Stimulated activated CD4-positive, alpha-beta T cell treated with anti-CD3 and anti-CD28 coated beads, Interleukin-1b, Interleukin-23, amount 100 ng/mL, for 48 hours (primary cell): ENCODE measurements at places on chromosomes 13 and 19.

DNA sequence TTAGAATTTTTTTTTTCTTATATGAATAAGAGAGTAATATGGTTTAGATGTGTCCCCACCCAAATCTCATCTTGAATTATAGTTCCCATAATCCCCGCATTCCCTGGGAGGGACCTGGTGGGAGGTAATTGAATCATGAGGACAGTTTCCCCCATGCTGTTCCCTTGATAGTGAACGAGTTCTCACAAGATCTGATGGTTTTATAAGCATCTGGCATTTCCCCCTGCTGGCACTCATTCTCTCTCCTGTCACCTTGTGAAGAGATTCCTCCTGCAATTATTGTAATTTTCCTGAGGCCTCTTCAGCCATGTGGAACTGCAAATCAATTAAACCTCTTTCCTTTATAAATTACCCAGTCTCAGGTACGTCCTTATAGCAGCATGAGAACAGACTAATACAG lies 205.7 kb downstream of the MYO16 start:
- DNase-seq = no peak

GRCh38 chr19:28595722-28596480 lies 617.0 kb downstream of the UQCRFS1 start:
- no peak for DNase-seq

- DNase-seq = no peak
Measured at GRCh38 chr13:89897681-89898080, 1449.8 kb upstream of the MIR17HG start.

DNA sequence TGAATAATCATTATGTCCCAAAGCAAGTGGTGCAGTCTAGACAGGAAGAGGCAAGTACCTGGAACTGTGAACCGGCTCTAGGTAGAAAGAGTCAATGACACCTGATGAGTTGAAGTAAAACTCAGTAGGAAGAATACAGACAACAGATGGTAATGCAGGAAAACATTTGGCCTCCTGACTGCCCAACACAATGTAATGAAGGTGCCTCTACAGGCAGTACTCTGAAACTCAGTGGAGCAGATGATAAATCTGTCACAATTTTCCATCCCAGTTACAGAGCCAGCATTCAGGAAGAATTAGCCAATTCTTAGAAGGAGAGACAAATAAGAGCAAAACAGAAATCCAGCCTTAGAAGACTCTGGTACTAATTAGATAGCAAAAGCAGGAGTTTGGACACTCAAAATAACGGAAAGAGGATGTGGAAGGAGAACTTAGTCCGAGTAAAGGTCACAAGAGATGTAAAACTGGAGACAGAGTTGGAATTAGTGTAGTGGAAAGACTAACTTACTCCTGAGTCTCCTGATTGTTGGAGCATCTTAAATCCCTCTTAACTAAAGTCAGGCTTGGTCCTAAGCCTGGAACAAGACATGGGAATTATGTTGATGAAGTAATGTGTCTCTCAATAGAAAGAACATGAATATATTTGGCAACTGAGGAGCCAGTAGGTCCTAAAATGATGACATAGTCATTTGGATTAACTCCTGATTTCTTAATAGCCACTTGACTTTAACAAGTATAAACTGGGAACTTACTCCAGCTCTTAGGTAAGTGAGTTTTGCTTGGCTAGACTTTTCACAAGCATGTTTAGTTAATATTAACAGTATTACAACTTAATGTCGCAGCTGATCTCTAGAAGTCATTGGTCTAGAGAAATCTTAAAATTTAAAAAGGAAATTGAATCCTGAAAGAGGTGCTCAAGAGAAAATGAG lies 457.3 kb upstream of the MIR17HG start:
- no peak for DNase-seq

- DNase-seq = no peak
Measured at GRCh38 chr13:106063591-106064313, 471.7 kb downstream of the EFNB2 start.

- no peak for DNase-seq
Measured at GRCh38 chr13:72960541-72960940, 98.3 kb upstream of the KLF5 start.

DNA sequence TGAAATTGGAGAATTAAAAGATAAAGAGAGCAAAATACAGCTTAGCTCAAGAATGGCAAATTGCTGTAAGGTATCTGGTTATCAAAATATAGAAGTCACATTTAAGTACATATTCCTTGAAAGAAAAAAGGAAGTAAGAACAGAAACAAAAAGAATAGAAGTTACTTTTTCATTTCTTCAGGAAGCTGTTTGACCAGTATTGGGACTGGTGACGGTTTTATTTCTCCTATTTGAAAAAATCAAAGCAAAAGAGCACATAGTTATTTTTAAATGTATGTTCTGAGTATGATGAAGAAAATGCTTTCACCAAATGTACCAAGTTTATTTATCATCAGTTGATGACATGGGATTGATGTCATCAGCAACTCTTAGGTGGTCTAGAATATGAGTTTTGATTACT lies 83.1 kb upstream of the OXGR1 start:
- DNase-seq = no peak

- DNase-seq = no peak
Measured at GRCh38 chr19:12163826-12164225, 930 bp downstream of the ZNF136 start.

DNA sequence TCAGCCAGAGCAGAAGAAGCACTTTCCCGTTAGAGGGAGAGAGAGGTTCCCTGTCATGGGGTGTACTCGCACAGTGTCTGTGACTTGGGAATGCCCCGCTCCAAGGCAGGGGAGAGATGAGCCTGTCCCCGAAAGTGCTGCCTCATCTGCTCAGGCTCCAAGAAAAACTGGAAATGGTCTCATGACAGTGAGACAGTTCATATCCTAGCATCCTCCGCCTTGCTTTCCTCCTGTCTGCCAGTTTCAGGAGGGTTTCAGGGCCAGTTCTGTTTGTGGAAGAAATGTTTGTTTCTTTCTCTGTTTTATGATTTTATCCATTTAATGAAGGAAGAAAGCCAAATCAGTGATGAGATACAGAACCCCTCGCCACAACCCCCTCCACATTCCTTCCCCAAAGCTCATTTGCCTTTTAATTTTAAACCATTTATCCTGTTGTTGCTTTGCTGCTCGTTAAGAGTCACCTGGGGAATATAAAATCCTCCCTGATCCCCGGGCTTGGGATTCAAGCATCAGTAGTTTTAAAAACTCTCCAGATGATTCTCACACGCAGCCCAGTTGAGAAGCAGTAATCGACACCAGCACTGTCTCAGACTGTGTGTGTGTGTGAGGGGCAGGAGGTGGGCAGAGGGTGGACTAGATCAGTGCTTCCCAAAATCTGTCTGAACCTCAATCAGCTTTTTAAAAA lies 144.6 kb upstream of the UBL3 start:
- no peak for DNase-seq

GRCh38 chr19:1947651-1948209 lies 6.8 kb downstream of the CSNK1G2 start:
- no peak for DNase-seq

DNA sequence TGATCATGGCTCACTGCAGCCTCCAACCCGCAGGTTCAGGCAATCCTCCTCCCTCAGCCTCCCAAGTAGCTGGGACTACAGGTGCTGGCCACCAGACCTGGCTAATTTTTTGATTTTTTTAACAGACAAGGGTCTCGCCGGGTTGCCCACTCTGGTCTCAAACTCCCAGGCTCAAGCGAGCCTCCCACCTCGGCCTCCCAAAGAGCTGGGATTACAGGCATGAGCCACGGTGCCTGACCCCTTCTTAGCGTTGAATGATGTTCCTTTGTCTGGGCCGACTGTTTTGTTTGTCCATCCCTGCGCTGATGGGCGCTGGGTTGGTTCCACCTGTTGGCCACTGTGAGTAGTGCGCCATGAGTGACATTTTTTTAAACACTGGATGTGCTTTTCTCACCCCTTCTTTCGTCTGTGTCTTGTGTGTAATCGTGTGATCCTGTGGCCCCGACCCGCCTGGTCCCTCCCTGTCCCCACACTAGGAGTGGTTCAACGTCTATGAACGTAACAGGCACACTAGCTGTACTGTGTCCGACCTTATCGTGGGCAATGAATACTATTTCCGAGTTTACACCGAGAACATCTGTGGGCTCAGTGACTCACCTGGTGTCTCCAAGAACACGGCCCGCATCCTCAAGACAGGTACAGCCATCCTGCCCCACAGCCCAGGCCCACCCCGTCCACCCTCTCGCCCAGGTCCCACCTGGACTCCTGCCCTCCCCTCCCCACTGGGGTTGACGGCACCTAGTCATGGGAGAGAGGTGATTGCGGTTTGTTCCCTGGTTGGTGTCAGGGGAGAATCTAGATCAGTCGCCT lies 15.0 kb upstream of the EMC10 start:
- DNase-seq = peak; percentile 62

DNA sequence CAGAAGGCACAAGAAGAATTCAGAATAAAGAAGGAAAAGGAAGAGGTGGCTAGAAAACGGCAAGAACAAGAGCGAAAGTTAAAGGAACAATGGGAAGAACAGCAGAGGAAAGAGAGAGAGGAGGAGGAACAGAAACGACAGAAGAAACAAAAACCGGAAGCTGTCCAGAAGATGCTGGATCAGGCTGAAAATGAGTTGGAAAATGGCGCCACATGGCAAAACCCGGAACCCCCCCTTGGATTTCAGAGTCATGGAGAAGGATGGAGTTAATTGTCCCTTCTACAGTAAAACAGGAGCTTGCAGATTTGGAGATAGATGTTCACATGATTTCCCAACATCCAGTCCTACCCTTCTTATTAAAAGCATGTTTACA lies 6.7 kb downstream of the CD209 start:
- no peak for DNase-seq

DNA sequence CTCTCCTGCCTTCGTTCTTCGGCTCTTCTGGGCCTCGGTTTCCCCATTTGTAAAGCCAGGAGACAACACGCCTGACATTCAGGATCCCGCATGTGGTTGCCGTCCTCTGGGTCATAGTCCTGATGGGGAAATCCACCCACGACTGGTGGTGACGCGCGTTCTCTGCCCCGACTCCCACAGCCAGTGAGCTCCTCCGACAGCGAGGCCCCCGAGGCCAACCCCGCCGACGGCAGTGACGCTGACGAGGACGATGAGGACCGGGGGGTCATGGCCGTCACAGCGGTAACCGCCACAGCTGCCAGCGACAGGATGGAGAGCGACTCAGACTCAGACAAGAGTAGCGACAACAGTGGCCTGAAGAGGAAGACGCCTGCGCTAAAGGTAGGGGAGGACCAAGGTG lies 16.4 kb downstream of the HDGFL2 start:
- no peak for DNase-seq

DNA sequence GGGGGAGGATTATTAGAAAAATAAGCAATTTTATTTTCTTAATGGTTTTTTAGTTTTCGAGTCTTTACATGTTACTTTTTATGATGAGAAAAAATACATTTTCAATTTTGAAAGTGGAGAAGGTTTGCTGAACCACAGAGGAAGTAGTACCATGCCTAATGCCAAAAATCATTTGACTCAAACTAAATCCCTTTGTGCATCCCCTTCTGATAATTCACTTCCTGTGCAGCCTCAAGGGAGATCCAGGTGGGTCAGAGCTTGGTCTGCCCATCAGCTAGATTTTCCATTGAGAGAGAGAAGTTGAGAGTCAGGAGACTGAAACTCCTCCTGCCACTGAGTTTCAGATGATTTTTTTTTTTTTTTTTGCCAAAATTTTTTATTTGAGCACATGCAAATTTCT lies 571.7 kb downstream of the LIG4 start:
- no peak for DNase-seq

DNA sequence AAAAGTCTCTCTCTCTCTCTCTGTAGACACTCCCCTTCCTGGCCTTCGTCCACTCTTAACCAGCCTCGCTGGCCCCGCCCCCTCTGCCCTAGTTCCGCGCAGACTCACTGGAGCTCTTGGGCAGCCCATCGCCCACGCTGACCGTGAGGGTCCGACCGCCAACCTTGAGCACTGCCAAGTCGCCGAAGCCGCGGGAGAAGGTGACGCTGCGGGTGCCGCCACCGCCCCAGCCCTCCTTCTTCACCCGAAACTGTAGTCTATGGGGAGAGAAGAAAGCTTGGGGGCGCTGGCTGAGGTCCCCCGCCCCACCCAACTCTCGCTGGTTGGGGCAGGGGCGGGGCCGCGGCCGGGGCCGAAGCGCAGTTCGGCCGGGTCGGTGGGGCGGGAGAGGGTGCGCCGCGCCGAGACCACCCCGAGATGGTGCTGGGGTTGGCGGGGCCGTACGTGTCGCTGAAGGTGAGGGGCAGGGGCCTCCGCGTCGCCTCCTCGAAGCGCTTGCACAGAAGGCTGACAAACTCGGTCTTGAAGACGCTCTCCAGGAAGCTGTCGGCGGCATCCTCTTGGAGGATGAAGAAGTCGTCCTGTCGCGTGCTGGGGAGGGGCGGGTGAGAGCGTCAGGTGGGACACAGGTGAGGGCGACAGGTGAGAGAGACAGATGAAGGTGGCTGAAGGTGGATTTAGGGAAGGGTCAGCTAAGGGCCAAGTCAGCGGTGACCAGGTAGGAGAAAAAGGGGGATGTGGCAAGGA lies 12.6 kb upstream of the ZNF414 start:
- DNase-seq = no peak

DNA sequence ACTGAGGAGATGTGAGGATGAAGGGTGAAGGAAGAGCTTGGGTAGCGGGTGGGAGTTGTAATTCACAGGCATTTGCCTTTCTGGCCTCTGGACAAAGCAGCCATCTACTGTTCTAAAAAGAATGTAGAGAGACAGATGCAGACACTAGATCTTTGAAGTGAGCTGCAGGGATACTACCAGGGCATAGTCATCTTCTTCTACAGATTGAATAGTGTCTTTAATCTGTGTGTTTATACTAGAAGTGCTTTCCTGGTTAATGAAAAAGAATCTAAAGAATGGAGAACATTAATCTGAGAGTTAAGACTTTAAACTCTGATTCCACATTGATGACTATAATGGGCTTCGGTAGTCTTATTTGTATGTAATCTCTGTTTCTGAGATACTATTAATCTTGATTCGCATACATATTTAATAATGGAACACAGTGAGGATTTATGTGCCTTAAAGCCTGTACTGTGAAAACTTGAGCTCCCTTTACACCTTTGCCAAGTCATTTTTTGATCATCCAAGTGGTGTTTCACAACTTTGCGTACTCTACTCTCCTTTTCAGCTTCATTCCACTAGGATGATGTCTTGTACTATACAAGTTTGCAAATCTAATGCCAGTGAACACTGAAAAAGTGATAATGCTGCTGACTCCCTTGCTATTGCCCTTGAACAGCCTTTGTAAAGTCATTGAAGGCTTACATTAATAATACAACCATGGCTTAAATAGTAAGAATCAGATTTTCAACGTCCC lies 2199.4 kb upstream of the PCDH20 start:
- DNase-seq = no peak
